Astrocyte (in vitro differentiated cells and primary cell): ENCODE measurements at places on chromosomes 7 and 10. TPM values are rescaled to one million over a fixed set of nuclear protein-coding genes. Genes with fewer than 3 reads are reported as not detected.

NACAD gene
- 18.3 and 21.6 TPM in 2 replicates for total RNA-seq

RELN gene
- total RNA-seq = 0.70 and 0.98 TPM in 2 replicates

KLLN gene
- total RNA-seq = 1.4 and 1.5 TPM in 2 replicates

FAM24A gene
- not detected in 2 replicates for total RNA-seq

CDNF gene
- total RNA-seq = 1.4 and 2.0 TPM in 2 replicates

KMT2C gene
- 54.1 and 59.0 TPM in 2 replicates for total RNA-seq

ITPRID1 gene
- total RNA-seq = not detected in 2 replicates

PFKP gene
- 356 and 361 TPM in 2 replicates for total RNA-seq

MCM10 gene
- 1.5 and 1.9 TPM in 2 replicates for total RNA-seq

BAIAP2L1 gene
- 20.4 and 21.6 TPM in 2 replicates for total RNA-seq

GDF10 gene
- total RNA-seq = 2.2 and 6.1 TPM in 2 replicates

CPED1 gene
- 6.0 and 6.1 TPM in 2 replicates for total RNA-seq

GRCh38 chr10:36390221-36390620 lies 735.2 kb upstream of the ANKRD30A start:
- no peak overlapping the region for H3K27ac ChIP-seq
- DNase-seq = no peak
- no peaks in the 10 kb centered on the region for H3K36me3 ChIP-seq

- H3K27ac ChIP-seq = no peak overlapping the region
- H3K27me3 ChIP-seq = no peaks in the 10 kb centered on the region
- H3K4me1 ChIP-seq = peaks cover 16% of the 10 kb centered on the region
- H3K4me3 ChIP-seq = no peak overlapping the region
- H3K36me3 ChIP-seq = no peaks in the 10 kb centered on the region
These were observed 26.2 kb upstream of the ECHDC3 start for GRCh38 chr10:11715815-11716494.

DNA sequence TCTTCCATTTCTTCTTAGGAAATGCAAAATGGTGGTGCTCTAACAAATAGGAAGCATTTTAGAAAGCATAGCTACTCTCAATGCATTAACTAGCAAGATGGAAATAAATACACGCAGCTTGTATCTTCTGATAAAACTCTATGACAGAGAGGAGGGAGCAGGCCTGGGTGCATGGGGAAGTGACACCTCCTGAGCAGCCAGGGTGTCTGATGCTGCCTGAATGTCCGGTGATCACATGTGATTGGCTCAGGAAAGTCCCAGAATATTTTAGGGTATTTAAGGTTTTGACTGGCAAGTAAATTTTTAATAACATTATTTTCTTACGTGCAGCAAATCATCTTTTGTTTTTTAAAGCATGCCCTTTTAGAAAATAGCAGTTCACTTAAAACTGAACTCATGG lies 261.0 kb upstream of the KLF6 start:
- H3K27ac ChIP-seq = no peak overlapping the region
- H3K4me3 ChIP-seq = no peak overlapping the region
- H3K4me1 ChIP-seq = no peaks in the 10 kb centered on the region

- no peak overlapping the region for H3K27ac ChIP-seq
- no peaks in the 10 kb centered on the region for H3K27me3 ChIP-seq
- DNase-seq = no peak
- no peaks in the 10 kb centered on the region for H3K4me1 ChIP-seq
These were observed 106.9 kb upstream of the CSTF2T start for GRCh38 chr10:51806079-51806835.

DNA sequence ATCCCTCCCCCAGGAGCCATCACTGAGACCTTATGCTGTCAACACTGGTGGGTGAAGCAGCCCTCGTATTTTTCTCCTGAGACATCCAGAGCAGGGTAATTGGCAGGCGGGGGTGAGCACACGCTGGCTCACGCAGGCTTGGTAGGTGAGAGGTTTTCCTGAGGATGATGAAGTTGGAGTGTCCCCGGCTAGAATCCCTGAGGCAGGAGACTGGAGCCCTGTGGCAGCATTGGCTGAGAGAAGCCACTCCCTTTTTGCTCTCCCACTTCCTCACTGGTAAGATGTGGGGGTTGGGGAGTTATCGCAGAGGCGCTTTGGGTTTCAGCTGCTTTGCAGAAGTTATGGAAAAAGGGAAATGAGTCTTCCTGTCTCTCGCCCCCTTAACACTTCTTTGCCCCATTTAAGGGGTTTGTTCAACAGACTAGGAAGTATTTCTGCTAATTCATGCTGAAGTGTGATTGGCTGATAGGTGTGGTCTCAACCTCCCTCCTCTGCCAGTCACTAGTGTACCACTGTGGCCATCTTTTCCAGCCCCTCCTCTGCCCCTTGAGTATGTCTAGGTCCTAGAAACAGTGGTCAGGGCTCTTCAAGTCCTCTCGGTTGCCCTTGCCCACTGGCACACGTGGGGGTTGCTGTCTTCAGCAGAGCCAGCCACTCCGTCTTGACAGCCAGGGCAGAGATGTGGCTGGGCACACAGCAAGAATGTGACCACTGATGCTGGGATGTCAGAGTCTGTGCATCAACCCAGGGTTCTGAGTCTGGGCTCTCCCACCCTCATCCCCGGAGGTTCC lies 5.7 kb downstream of the ARPC1B start:
- no peak overlapping the region for H3K4me3 ChIP-seq
- H3K36me3 ChIP-seq = peaks cover 4% of the 10 kb centered on the region
- DNase-seq = no peak
- H3K4me1 ChIP-seq = peaks cover 21% of the 10 kb centered on the region
- peak overlapping the region; percentile 57 for H3K27ac ChIP-seq

GRCh38 chr7:150871601-150872000 lies 19.3 kb downstream of the AOC1 start:
- H3K4me1 ChIP-seq = no peaks in the 10 kb centered on the region
- no peaks in the 10 kb centered on the region for H3K27me3 ChIP-seq
- DNase-seq = no peak
- no peak overlapping the region for H3K27ac ChIP-seq
- H3K4me3 ChIP-seq = no peak overlapping the region

DNA sequence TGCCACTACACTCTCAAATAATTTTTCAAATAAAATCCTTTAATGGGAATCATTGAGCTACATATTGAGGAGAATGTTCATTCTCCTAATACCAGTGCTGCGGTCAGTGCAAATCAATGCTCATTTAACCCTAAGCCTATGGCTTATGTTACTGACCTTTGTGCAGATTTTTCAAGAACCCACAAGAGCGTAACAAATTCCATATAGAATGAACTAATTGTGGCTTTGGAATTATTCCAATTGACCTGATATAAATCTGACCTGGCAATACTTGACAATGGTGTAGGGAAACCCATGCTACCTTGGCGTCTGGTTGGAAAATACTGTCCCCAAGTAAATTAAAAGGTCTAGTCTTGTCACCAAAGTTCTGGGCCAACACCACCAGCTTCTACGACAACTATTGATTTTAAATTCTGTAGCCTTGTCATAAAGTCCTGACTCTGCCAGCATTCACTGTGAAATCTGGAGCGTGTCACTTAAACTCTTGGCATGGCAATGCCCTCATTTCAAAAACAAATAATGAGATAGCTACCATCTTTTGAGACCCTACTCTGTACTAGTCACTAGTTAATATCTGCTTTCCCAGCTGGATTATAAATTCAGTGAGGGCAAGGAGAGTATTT lies 320.9 kb downstream of the AHR start:
- peaks cover 8% of the 10 kb centered on the region for H3K4me1 ChIP-seq
- no peak overlapping the region for H3K27ac ChIP-seq
- H3K4me3 ChIP-seq = no peak overlapping the region
- H3K36me3 ChIP-seq = no peaks in the 10 kb centered on the region

- H3K36me3 ChIP-seq = no peaks in the 10 kb centered on the region
- no peak overlapping the region for H3K4me3 ChIP-seq
- peak overlapping the region; percentile 41 for H3K27ac ChIP-seq
- peaks cover 18% of the 10 kb centered on the region for H3K4me1 ChIP-seq
- no peaks in the 10 kb centered on the region for H3K27me3 ChIP-seq
These were observed 67.9 kb upstream of the SMNDC1 start for GRCh38 chr10:110372656-110373055.

- H3K27me3 ChIP-seq = peaks cover 5% of the 10 kb centered on the region
- DNase-seq = no peak
- H3K27ac ChIP-seq = no peak overlapping the region
These were observed 22.3 kb upstream of the NUDCD3 start for GRCh38 chr7:44512736-44513135.

GRCh38 chr7:111730476-111731300 lies 168.4 kb upstream of the IMMP2L start:
- no peak overlapping the region for H3K4me3 ChIP-seq
- H3K4me1 ChIP-seq = no peaks in the 10 kb centered on the region
- no peaks in the 10 kb centered on the region for H3K36me3 ChIP-seq
- DNase-seq = peak; percentile 6
- H3K27ac ChIP-seq = no peak overlapping the region

GRCh38 chr10:132372516-132373095 lies 24.4 kb upstream of the PWWP2B start:
- no peaks in the 10 kb centered on the region for H3K27me3 ChIP-seq
- no peaks in the 10 kb centered on the region for H3K36me3 ChIP-seq
- DNase-seq = no peak
- H3K4me3 ChIP-seq = no peak overlapping the region

DNA sequence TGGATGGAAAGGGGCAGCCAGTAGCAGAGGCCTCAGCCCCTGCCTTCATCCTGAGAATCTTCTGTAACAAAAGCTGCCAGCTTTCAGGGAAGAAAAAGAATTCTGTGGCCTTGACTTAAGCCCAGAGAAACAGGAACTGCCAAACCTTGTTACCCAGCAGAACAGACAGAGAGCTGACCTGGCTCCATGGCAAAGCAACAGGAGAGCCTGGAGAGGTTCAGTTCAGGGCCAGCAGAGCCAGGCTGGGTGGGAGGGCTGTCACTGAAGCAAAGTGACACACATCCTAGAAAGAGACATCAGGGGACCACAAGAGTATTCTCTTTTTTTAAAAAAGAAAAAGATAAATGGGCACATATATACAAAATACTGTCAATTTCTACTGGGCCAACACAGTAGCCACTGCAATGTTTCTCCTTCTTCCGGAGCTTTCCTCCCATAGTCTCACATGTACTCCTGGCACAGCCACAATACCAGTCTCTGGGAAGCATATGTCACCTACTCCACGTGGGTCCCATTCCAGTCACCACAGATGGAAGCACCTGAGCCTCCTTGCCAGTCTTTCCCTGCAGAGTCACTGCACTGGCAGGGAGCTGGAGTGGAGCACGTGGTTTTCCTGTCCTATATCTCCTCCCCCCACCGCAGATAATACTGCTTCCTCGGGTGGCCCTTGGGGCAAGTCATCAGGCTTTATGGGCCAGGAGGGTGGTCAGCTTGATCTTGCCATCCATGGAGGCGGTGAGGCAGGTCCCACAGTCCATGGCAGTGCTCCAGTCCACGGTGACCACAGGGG lies 15.2 kb upstream of the CYREN start:
- no peak for DNase-seq
- H3K36me3 ChIP-seq = peaks cover 14% of the 10 kb centered on the region
- H3K4me1 ChIP-seq = peaks cover 4% of the 10 kb centered on the region
- no peaks in the 10 kb centered on the region for H3K27me3 ChIP-seq

DNA sequence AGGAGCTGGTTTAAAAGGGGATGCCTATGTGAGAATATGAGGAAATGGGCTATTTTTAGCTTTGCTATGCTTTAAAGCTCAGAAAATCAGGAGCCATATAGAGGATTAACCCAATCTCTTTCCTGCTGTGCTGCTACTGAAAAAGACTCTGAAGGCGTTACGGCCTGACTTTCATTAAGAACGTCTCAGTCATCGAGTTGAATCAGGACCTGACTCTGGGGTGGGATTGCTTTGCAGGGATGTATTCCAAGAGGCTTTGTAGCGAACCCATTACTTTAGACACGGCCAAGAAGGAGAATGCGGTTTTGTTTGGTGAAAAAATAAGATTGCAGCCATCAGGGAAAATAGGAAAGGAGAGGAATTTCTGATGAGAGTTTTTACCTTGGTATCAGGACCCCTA lies 426.9 kb downstream of the CCSER2 start:
- no peaks in the 10 kb centered on the region for H3K4me1 ChIP-seq
- H3K27me3 ChIP-seq = no peaks in the 10 kb centered on the region
- H3K36me3 ChIP-seq = no peaks in the 10 kb centered on the region
- no peak overlapping the region for H3K27ac ChIP-seq
- H3K4me3 ChIP-seq = no peak overlapping the region
- DNase-seq = no peak
